ENCODE measurements at places on chromosomes 2 and 18. TPM values are rescaled to one million over a fixed set of nuclear protein-coding genes. Genes with fewer than 3 reads are reported as not detected.

LAMA3 gene
- total RNA-seq, result 2.1 TPM

NEU2 gene
- total RNA-seq, result not detected

ITPRIPL1 gene
- total RNA-seq, result 0.31 TPM

C1QL2 gene
- total RNA-seq, result not detected

B3GNT7 gene
- not detected for total RNA-seq

CAPN14 gene
- not detected for total RNA-seq

ARHGEF33 gene
- 0.12 TPM for total RNA-seq

IL1F10 gene
- total RNA-seq, result not detected

DNAJC5G gene
- not detected for total RNA-seq

IL36G gene
- total RNA-seq, result not detected

MOCOS gene
- 2.2 TPM for total RNA-seq
